Left ventricle myocardium inferior (tissue), 1 donor: ENCODE measurements at places on chromosomes 4 and X. TPM values are rescaled to one million over a fixed set of nuclear protein-coding genes. Genes with fewer than 3 reads are reported as not detected.
A peak's percentile ranks its signal among the peaks of the same experiment; 100 is the strongest.

GRCh38 chrX:773292-774025 is 142.9 kb downstream of the SHOX start:
- DNase-seq = no peak

- no peak for DNase-seq
Observed at GRCh38 chrX:38516196-38516774, 45.1 kb upstream of the TSPAN7 start.

DNA sequence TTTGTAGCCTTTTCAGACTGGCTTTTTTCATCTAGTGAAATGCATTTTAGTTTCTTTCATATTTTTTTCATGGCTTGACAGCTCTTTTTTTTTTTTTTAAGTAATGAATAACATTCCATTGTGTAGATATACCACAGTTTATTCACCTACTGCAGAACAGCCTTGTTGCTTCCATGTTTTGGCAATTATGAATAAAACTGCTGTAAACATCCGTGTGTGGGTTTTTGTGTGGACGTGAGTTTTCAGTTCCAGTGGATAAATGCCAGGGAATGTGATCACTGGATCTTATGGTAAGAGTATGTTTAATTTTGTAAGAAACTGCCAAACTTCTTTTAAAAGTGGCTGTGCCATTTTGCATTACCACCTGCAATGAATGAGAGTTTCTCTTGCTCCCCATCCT is 160.8 kb downstream of the SOWAHB start:
- no peak for DNase-seq

GRCh38 chr4:7170012-7170411 is 22.3 kb upstream of the SORCS2 start:
- no peak for DNase-seq

DNA sequence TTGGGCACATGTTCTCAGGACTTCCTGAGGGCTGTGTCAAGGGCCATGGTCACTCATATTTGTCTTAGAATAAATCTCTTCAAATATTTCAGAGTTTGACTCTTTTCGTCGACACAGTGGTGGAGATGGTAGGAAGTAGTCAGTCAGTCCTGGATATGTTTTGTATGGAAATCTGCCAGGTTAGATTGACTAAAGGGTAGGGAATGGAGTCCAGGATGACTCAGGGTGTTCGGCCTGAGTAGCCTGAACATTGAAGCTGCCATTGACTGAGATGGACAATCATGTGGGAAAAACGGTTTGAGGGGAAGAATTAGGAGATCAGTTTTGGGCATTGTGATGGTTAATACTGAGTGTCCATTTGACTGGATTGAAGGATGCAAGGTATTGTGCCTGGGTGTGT is 177.1 kb upstream of the CENPE start:
- DNase-seq = no peak

GRCh38 chr4:27638163-27638915 is 777.7 kb downstream of the STIM2 start:
- DNase-seq = no peak

DNA sequence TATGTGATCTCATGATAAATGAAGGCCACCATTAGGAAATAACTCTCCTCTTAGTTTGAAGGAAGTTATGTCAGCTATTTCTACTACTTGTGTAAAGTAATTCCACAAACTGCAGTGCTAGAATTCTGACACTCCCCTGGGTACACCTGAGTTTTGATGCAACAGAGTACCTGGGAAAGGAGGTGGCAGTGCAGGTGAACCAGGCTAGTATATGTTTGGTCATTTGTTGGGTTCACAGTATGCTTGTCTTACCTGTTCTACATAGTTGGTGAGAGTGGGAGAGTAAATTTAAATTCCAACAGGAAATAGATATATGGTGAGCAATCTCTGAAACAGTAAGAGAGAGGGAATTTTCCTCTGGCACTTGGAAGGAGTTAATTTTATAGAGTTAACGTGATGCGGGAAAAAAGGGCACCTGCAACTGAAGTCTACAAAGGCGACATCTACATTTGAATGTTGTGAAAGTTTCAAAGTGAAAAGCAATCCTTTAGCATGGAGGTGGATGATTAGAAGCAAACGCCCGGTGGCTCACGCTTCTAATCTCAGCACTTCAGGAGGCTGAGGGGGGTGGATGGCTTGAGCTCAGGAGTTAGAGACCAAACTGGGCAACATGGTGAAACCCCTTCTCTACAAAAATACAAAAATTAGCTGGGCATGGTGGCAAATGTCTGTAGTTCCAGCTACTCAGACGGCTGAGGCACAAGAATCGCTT is 8.3 kb upstream of the SLC10A6 start:
- DNase-seq = no peak

DNA sequence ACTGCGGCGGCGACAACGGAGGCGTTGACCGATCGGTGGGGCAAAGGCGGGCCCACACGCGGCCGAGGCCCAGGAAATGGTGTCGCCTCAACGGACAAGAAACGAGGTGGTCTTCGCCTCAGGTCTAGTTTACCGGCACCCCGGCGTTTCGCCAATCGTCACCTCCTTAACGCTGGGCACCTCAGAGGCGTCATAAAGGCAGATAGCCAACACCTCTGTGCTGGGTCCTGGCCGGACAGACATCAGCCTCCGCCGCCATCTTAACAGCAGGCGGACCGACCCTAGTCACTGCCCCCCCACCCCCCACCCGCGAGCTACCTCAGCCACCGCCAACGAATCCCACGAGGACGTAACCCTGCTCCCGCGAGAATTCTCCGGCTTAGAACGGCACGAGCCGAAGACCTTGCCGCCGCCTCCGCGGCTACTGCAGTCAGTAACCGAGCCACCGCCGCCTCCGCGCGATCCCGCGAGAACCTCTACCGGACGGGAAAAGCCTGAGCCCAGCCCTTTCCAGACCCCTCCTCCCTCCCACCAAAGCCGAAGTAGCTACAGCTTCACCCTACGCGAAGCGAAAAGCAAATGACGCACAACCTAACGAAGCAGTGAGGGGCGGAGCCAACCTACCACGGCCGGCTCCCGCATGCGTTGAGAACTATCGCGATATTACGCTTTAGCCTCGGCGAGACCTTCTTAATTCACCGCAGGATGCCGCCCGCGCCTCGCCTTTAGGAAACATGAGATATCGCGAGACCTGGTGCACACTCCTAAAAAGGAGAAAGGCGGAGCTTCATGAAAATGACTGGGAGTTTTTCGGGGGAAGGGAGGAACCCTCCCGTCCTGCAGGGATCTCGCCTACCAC is 2.7 kb downstream of the HUWE1 start:
- DNase-seq = peak; percentile 90

GRCh38 chr4:69836287-69836686 is 23.7 kb downstream of the SULT1E1 start:
- no peak for DNase-seq

GRCh38 chr4:17763931-17764330 is 17.5 kb downstream of the FAM184B start:
- DNase-seq = no peak

DNA sequence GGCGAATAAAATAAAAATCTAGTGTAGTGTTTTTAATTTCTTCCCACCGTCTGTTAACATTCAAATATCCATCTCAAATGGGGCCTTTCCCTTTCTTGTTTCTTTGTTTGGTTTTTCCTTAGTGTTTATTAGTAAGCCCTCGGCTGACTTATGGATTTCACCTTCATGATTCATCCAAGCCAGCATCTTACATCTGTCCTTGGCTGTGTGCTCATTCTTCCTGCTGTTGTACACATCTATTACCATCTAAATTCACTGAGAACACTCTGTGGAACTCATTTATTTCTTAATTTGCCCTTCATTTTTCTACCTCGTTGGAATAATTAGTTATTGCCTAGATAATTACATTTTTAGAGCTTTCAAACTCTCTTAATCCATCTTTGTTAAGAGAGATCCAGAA is 84.9 kb downstream of the SPCS3 start:
- no peak for DNase-seq

GRCh38 chr4:174423257-174423944 is 98.9 kb downstream of the HPGD start:
- DNase-seq = no peak

- DNase-seq = peak; percentile 39
Observed at GRCh38 chrX:140712413-140713173, 3.0 kb downstream of the LINC00632 start.

DNA sequence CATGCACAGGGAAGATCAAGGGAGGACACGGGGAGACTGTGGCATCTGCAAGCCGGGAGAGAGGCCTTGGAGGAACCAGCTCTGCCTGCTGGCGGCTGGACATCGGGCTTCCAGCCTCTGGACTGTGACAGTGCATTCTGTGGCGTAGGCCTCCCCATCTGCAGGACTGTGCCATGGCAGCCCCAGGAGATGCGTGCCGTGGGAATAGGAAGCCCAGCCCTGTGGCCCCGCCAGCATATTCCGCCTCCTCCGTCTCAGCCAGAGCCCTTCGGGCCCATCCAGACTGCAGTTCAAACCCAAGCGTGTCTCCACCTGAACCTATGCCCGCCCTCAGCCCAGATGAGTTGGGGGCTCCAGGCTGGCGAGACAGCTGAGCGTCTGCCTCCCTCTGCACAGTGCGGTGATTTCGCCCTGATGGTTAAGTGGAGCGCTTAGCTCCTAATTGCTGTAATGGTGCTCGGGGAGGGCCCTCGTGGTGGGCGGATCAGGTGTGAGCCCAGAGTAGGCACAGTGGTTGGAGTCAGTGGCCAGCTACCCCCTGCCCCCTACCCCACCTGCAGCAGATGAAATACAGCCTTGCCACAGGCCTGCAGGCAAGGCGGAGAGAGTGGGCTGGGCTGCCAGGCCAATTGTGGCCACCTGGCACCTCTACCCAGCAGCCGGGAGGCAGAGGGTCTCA is 133.9 kb downstream of the HMX1 start:
- DNase-seq = no peak

- no peak for DNase-seq
Observed at GRCh38 chrX:45850775-45851433, 650.2 kb upstream of the DIPK2B start.

GRCh38 chr4:19557161-19557560 is 694.5 kb upstream of the SLIT2 start:
- no peak for DNase-seq

DNA sequence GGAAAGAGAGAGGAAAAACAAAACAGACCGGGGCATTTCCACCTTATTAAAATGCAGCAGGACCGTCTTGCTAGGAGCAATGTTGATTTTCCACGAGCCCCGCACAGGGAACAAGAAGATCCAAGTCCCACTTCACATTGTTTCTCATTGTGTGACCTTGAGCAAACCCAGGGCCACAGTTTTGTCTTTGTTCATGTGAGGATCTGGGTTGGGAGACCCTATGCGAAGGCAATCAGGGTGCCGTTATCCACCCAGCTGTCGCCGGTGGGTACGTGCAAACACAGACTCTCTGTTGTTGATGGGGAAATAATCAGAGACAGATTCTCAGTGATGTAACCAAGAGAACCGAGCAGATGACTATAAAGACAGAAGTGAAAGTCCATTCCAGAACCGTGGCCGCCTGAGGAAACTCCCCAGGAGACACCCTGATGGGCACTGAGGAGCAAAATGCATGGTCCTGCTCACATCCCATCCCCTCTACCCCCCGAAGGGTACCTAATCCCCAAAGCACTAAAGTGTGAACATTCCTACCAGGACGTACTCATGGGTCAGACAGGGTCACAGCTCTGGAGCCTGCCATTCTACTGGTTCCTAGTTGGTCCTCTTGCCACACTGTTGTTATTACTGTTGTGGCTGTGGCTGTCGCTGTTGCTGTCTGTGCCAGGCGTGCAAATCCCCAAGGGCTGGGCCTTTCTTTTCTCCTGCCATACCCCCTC is 102.7 kb upstream of the RBPJ start:
- no peak for DNase-seq

GRCh38 chrX:11449613-11450012 is 156.4 kb downstream of the AMELX start:
- no peak for DNase-seq

DNA sequence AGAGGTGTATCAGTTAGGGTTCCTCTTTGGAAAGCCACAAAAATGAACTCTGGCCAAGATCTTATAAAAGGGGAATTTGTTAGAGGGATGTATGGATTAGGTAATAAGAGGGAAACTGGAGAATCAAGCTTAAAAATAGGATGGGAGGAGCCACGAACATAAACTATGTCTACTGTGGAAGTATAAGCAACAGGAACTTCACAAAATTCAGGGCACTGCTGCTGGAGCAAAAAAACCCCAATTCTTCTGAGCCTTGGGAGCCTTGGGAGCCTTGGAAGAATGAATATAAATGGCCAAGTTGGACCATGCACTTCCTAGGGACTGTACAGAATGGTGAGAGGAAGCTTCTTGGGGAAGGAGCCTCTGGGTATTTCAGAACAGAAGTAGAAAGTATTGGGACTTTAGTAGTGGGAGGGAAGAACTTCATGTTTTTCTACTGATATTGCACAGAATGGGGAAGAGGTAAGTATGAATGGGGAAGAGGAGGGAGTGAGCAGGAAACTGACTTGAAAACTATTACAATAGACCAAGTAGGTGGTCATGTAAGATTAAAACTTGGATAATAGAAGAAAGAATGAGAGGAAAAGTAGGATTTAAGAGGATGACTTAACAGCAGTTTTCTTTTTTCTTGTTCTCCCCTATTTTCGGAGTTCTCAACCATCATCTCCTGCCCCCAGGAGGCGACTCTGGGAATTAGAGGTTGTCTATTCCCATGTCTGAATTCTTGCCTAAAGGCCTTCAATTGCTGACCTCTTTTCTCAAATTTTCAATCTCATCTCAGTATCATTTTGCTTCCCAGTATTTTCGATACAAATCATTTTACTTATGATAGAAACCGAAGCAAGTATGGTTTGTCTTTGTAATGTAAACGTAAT is 44.4 kb upstream of the TAPT1 start:
- DNase-seq = no peak

DNA sequence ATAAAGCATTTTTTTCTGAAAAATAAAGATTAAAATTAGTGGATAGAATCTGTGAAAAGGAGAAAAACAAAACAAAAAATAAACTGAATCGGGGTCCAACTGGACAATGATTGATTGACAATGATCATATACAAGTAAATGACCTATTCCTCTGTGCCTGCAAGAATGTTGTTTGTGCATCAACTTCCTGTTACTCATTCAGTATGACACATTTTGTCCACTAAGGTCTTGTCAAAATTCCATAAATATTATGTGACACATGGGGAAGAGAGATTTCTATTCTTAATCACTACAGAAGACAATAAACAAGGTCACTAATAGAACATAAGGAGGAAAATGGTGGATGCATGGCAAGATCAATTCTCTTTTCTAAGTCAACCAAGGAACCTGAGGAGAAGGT is 54.9 kb downstream of the F8 start:
- no peak for DNase-seq

- no peak for DNase-seq
Observed at GRCh38 chr4:86388252-86388651, 28.4 kb upstream of the MAPK10 start.

GRCh38 chr4:12122316-12122715 is 693.6 kb upstream of the HS3ST1 start:
- DNase-seq = no peak

The GPC4 gene
- 7.1 TPM for total RNA-seq

The COL4A6 gene
- total RNA-seq = 9.8 TPM

The OPN1MW gene
- not detected for total RNA-seq

The GLA gene
- total RNA-seq = 10.8 TPM

The GABRG1 gene
- total RNA-seq = not detected

The ZCCHC13 gene
- total RNA-seq = not detected

The DIAPH2 gene
- 9.3 TPM for total RNA-seq

The TTC29 gene
- total RNA-seq = not detected

The NDNF gene
- 6.8 TPM for total RNA-seq

The FBXO8 gene
- total RNA-seq = 29.5 TPM

The ENAM gene
- total RNA-seq = 6.2 TPM

The CXCL1 gene
- 0.55 TPM for total RNA-seq

The NHSL2 gene
- 3.8 TPM for total RNA-seq
